ENCODE measurements at places on chromosomes 3 and 15.

GRCh38 chr15:48722764-48723661 lies 77.5 kb upstream of the FBN1 start:
- DNase-seq = peak; percentile 84

DNA sequence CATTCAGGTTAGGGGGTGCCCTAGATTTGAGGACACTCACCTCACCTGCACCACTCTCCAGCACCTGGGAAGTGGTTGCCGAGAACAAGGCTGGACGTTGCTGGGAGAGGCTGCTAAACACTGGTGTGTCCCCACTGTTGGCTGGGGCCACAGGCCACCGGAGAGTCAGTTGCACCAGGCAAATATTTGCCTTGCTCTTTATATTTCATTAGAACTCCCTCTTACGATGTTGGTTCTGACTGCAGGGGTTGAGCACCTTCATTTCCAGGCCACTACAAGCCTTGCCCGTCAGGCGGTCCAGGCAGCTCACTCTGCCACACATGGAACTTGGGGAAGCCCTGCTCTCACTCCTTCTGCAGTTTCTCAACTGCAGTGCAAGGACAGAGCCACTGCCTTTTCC lies 30.7 kb downstream of the HCN4 start:
- DNase-seq = no peak

- no peak for DNase-seq
Measured at GRCh38 chr3:183324083-183324482, 71.0 kb downstream of the B3GNT5 start.

GRCh38 chr15:27541581-27541980 lies 557.5 kb downstream of the OCA2 start:
- no peak for DNase-seq

DNA sequence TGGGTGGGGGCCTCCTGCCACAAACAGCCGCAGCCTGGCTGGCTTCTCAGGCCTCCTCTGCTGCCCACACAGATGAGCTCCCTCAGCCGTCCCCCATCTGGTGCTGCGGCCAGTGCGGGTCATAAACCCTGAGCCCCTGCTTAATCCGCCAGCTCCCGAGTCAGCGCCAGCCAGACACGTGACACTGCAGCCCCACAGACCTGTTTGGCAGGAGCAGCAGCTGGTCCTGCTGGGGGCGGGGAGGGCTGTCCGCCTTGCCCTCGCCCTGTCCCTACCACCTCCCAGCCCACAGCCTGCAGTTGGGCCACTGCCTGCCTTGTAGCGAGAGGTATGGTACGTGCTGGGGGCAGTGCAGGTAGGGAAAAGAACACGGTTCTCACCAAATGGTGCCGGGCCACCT lies 86.2 kb downstream of the IQSEC1 start:
- DNase-seq = no peak

DNA sequence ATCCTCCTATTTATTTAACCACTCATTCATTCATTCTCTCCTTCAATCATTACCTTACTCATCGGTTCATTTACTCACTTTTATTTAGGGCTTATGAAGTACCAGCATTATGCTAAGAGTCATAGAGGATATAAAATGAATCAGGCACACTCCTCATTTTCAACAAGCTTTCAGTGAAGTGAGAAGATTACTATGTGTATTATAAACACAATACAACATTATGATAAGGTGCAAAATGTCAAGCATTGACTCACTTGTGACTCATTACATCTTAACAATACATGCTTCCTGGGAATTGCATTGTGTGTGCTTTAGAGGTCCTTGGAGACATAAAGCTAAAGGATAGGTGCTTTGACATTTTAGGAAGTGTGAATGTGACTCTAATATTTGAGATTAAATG lies 60.4 kb downstream of the PLAAT1 start:
- DNase-seq = no peak

DNA sequence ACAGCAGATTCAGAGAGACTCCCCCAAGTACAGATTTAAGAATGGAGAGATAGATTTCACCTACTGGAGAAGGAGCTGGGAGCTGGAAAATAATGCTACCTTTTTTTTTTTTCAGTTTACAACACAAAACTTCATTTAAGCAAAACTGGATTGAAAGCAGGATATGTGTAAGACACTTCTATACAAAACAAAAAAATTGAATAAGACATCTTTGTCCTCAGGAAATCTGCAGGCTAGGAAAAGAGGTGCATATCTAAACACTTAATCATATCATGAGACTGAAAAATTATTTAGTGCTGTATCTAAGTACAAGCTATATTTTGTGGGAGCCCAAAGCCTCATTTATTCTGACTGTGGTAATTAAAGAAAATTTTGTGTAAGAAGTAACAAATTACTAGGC lies 516.1 kb downstream of the ZIC1 start:
- no peak for DNase-seq

- DNase-seq = no peak
Measured at GRCh38 chr15:39061952-39062464, 497.4 kb upstream of the RASGRP1 start.

- DNase-seq = no peak
Measured at GRCh38 chr3:179738998-179739397, 86.2 kb downstream of the USP13 start.

GRCh38 chr3:21435871-21436270 lies 315.1 kb downstream of the ZNF385D start:
- DNase-seq = peak; percentile 97

DNA sequence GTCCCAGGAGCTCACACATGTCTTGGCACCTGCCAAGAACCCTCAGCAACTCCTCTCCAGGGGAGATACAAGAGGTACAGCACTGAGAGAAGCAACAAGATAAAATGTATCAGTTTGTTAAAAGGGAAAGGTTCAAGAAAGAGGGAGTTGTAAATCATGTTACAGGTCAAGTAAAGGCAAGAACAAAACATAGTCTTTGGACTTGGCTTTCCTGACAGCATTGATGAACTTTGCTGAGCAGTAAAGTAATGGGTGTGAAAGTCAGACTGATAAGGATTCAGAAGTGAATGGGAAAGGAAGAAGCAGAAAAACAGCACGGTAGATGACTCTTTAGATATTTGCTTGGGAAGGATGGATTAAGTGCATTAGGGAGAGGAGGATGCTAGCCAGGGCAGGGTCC lies 27.1 kb downstream of the MBNL1 start:
- DNase-seq = no peak

GRCh38 chr3:68819361-68819760 lies 113.0 kb downstream of the TAFA4 start:
- DNase-seq = no peak

DNA sequence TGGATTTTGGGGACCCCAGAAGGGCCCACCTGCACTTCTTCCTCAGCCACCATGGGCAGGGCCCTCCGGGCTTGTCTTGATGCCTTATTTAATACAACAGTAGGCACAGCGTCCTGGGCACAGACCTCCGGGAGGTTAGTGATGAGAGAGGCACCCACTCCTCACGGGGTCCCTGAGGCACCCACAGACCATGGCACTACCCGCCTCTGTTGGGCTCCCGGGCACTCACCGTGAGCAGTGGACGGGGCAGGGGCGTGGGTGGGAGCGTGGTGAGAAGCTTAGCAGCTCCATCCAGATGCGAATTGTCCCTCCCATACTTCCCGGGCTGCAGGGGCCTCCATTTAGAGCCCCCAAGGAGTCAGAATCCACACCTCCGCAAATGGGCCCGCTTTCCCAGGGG lies 317 bp upstream of the MESP2 start:
- no peak for DNase-seq

DNA sequence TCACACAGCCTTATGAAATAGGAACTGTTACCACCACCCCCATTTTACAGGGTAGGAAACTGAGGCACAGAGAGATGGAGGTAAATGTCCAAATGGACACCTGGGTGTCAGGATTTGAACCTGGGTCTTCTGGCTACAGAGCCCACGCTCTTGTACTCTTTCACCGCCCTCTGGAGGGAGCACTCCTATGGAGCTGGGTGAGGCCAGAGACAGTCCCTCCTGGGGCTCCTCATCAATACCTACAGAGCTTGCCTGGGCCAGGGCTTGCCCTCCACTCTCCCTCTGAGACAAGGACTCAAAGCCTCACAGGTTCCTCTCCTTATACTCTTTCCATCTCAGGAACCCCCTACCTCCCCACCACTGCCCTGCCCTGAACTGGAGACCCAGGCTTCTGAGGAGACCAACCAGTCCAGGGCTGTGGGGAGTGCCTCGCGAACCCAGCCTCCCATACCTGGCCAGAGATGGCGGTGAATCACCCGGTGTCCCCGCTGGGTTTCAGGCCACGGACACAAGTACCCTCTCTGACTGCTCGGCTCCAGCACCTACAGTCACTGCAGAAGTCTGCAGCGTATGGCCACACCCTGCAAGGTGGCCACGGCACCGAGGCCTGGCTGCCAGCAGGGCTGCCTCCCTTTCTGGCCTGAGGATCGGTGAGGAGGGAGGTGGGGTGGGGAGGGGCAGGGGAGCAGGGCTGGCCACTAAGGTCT lies 22.1 kb upstream of the ATP2B2 start:
- no peak for DNase-seq

DNA sequence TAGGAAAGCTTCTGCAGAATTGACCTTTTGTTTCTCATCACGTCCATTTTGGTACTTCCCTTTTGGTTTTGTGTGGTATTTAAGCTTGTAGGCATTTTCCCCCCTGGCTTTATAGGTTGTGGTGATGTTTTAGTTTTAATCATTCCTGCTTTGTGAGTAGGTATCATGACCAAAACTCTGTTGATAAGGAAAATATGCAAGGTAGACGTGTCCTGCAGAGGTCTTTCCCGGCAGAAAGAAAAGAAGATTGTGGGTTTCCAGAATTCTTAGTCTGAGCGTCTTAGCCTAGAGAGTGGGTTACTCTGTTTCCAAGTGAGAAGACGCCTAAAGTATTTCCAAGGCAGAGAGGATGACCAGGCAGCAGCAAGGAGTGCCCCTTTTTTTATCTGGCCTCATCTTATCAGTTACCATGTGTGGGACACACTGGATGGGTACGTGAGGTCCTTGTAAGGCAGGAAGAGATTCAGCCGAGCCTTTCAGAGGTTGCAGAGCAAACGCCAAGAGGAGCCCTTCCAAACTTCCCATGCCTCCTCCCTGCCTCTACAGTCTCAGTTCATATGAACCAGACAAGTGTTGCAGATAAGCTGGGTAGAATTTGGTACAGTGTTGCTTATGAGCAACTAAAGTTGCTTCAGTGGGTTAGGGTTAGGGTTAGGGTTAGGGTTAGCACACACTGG lies 58.8 kb downstream of the ARNT2 start:
- no peak for DNase-seq

- no peak for DNase-seq
Measured at GRCh38 chr3:9292516-9292915, 43.1 kb upstream of the SRGAP3 start.

GRCh38 chr3:42214064-42214463 lies 51.9 kb downstream of the CCK start:
- no peak for DNase-seq

- no peak for DNase-seq
Measured at GRCh38 chr3:94156626-94157025, 93.8 kb downstream of the NSUN3 start.

- DNase-seq = peak; percentile 3
Measured at GRCh38 chr3:107124885-107125284, 252.4 kb upstream of the CCDC54 start.

DNA sequence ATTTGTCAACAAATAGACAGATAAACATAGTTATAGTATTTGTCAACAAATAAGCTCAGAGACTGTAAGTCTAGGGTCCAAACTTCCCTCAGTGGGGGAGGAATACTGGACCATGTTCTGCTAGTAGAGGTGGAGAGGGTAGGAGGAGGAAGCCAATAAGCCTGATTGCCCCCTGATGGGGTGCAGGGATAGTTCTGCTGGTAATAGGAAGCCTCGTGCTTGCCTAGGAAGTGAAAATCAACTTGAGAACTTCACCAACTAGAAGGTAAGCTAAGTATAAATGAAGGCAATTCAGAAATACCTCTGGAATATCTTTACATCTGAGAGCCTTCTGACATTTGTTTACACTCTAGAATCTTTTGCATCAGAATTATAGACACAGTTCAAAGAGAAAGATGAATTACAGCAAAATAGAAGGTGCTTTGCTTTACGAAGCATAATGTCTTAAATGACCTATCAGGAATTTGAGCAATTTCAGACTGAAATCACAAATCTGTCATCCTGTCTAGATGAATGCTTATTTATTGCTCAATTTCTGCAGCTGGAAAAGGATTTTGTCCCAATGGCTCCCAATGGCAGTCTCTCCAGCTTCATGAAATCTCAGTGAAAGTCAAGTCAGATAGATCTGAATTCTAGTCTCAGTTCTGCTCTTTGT lies 225.6 kb upstream of the TBC1D5 start:
- no peak for DNase-seq

GRCh38 chr15:56725386-56725785 lies 7.9 kb downstream of the ZNF280D start:
- no peak for DNase-seq

DNA sequence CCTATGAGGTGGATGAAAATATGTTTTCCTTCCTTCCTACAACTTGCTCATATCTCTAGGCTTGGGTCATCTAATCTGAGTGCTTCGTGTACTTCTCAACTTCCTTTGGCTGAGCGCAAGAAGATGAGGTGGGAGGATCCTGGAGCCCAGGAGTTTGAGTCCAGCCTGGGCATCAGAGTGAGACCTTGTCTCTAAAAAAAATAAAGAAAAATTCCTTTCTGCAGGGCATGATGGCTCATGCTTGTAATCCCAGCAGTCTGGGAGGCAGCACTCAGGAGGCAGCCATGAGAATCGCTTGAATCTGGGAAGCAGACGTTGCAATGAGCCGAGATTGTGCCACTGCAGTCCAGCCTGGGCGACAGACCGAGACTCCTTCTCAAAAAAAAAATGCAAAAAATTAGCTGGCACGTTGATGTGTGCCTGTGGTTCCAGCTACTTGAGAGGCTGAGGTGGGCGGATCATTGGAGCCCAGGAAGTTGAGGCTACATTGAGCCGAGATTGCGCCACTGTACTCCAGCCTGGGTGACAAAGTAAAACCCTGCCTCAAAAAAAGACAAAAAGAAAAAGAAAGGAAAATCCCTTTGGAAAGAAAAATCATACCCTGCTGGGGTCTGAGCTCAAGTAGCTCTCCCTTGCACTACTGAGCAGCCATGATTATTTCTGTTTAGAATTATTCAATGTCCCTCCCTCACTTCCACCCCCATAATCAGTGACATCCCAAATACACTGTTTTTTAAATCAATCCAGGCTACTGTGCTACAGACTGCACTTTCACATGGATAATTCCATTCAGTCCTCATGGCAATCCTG lies 28.0 kb upstream of the RAB11A start:
- DNase-seq = no peak

DNA sequence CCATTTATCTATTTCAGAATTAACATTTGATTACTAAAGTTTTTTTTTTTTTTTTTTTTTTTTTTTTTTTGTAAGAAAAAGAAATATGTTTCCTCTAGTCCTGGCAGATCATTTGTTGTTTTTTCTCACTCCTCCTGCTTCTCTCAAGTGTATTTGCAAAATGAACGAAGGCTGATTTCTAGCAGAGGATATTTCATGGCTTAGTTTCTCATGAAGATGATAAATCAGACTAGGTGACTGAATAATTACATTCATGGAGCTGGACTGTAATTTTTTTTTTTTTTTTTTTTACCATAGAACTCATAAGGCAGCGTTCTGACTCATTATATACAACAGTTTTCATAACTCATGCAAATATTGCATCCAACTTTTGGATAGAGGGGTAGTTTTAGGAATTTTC lies 332.5 kb upstream of the SEMA6D start:
- DNase-seq = no peak
